ENCODE measurements at places on chromosomes 1 and 21.

DNA sequence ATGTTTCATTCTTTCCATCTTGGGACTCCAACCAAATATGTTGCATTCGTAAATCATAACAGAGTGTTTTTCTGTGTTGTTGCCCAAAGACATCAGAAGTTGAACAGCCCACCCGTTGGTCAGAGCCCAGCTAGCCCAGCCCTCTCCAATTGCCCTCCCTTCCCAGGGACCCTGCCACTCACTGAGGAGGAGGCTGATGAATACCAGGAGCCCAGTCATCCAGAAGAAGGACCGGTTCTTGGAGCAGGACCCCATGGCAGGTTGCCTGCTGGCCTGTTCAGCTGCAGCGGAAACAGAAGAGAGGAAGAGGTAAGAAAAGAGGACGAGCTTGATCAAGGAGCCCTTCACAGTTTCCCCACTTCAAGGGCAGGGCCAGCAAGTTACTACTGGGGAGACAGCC, 172.2 kb upstream of the ETV3 start:
- no peak for DNase-seq

GRCh38 chr1:225644666-225645065, 8.3 kb downstream of the ENAH start:
- no peak for DNase-seq

- no peak for DNase-seq
Measured at GRCh38 chr1:179197690-179198297, 31.7 kb downstream of the ABL2 start.

- no peak for DNase-seq
Measured at GRCh38 chr1:184101141-184101540, 49.6 kb downstream of the TSEN15 start.

DNA sequence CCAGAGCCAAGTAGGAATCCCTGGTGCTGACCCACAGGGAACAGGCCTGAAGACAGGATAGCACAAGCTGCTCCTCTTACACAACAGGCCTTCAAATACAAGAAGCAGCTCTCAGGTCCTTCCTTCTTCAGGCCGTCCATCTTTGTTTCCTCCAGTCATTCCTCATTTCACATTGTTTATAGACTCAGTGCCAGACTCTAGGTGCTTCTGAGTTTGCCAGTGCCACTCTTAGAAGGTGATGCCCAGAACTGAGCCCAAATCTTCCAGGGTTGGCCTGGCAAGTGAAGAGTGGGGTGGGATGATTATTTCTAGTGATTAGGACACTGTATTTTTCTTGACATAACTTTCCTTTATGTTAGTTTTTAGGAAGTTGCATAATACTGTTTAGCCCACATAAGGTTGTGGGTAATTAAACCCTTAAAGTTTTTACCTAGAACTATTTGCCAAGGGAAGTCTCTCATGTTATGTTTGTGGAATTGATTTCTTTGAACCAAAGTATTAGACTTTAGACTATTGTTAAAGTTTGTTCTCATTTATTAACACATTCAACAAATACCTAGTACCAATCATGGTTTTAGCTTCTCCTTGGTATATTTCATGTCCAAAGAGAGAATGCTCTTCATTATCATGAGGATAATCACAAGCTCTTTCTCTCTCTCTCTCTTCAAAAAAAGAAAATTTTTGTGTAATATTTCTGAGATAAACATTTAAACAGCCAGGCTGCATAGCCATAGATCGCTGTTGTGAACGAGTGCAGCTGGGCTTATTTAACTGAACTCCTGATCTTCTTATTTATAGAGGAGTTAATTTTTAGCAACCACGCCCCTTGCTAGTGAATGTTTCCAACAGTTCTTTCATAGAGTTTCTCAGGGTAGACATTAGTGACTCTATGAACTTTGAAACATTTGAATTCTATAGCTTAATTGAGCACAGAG, 47.7 kb downstream of the PGM1 start:
- DNase-seq: no peak

- no peak for DNase-seq
Measured at GRCh38 chr1:180778782-180779398, 133.8 kb upstream of the KIAA1614 start.

- DNase-seq: no peak
Measured at GRCh38 chr1:64176659-64177058, 26.8 kb upstream of the UBE2U start.

DNA sequence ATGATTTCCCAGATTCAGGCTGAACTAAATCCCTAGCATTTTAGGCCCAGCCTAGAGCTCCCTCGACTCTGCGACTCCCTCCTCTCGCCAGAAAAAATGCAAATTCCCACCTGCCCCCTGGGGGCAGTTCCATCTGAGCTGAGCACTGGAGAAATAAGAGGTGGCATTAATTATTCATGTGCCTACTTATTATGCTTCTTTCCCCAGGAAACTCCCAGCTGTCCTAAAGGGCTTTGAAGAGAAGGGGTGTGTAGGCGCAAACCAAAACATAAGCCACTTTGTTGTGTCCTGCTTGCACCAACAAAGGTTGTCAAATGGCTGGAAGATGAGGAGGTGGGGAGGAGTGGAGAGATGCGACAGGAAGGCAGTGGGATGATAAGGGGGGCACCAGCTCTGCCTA, 41.4 kb upstream of the GOLT1A start:
- DNase-seq: no peak

DNA sequence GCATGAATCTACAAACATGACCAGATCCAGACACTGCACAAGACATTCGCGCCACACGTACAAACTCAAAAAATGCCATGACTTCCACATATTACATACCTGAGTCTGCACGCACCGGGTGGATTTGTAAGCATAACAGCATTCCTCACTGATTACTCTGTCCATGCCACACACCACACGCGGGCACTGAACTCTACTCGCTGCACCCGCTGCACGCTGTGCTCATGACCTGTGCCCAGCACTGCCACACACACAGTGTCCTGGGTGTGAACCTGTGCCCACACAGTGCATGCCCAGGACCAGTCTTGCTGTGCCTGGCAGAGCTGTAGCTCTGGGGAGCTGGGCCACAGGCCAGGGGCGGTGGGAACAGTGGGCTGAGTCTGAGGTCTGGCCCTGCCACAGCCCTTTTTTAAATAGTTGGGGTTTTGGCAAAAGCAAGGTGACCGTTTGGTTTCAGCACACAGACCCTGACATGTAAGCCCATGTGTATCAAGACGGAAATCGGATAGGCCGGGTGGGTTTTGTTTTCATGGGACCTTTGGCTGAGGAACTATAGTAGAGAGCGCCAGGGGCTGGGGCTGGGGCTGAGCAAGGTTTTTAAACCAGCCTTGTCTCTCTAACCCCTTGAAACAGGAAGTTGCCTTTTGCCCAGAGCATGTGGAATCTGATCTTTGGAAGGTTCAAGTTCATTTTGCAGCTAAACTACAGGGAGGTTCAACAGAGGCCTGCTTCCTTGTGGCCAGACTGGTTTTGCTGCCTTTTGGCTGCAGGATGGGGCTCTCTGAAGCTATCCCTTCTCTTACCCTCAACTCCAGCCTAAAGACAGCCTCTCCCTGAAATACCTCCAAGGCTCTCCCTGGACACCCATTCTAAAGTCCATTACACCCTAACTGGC, 12.3 kb upstream of the GOLT1A start:
- peak; percentile 65 for DNase-seq

- no peak for DNase-seq
Measured at GRCh38 chr1:179926850-179927205, 27.8 kb upstream of the CEP350 start.

- no peak for DNase-seq
Measured at GRCh38 chr1:91784191-91784590, 101.8 kb downstream of the TGFBR3 start.

GRCh38 chr1:41169799-41170180, 72.3 kb downstream of the SCMH1 start:
- DNase-seq: no peak

DNA sequence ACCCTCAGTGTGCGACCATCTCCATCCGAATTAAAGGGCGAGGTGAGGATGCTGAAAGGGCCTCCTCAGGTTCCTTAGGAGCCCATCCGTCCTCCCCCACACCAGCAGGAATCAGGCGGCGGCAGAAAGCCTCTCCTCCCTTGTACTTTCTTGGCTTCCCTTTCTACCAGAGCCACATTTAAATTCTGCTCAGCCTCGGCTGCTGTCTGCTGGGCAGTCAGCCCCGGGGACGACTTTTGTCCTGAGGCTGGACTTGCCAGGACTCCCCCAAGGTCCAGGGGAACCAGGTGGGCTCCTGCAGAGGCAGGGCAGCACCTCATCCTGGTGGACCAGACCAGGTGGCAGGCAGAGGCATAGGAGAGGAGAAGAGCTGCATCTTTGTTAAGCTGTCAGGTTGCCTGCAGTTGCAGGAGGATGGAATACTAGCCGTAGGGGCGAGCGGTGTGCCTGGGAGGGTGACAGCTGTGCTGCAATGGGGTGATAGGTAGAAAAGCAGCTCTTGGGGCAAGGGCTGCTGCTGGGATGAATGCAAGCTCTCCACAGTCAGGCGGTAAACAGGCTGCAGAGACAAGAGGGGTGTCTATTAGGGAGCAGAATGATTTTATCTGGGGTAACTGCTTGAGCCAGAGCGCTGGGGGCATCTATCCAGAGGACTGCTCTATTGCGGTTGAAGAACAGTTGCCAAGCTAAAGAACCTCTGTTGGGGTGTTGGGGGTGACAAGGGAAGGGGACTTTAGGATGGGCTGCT, 46.2 kb upstream of the WASF2 start:
- no peak for DNase-seq

DNA sequence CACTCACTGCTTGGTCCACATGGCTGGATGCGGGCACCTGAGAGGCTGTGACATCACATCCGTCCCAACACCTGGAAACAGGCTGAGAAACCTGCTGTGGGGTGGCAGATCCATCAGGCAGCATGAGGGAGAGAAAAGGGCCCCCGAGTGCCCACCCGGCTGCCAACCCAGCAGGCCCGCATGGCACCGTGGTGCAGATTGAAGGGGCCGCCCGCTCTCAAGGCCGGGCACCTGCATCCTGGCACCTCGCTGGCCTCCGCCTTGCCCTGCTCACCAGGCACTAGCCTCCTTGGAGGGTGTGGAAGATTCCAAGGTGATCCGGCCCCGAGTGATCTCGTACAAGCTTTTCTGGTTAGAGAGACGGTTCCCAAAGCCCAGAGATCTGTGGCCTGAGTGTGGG, 110.5 kb downstream of the PRDM16 start:
- no peak for DNase-seq

GRCh38 chr21:36023092-36023480, 37.2 kb downstream of the SETD4 start:
- DNase-seq: no peak

GRCh38 chr1:109532365-109533136, 7.1 kb upstream of the GPR61 start:
- DNase-seq: peak; percentile 44

GRCh38 chr1:115545791-115546733, 95.7 kb upstream of the VANGL1 start:
- peak; percentile 97 for DNase-seq

- DNase-seq: peak; percentile 88
Measured at GRCh38 chr1:19083081-19083480, 126.6 kb upstream of the IFFO2 start.

GRCh38 chr1:223842784-223843183, 3.0 kb downstream of the TP53BP2 start:
- DNase-seq: no peak

DNA sequence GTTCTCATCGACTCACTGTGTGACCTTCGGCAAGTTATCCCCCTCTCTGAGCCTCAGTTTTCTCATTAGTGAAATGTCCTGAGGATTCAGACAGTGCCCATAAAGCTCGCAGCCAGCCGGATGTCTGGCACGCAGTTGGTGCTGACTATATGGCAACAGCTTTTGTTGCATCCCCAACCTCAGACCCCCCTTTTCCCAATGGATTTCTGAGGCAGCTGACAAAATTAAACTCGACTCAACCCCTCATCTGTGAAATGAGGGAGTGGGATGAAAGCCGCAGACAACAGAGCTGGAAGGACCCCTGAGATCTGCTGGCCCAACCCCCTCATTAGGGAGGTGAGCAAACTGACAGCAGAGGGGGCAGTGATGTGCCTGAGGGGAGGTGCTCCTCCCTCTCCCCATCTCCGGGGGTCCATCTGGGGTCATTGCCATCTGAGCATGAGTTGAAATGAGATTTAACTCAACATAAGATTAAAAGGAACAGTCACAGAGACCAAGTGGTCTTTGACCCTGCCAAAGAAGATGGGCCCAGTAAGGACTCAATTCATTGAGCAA, 40.4 kb downstream of the NKAIN1 start:
- DNase-seq: no peak

GRCh38 chr1:105914403-105914802, 1142.1 kb upstream of the PRMT6 start:
- DNase-seq: no peak

GRCh38 chr1:83999316-83999819, 436 bp upstream of the TTLL7 start:
- DNase-seq: peak; percentile 65

- no peak for DNase-seq
Measured at GRCh38 chr1:241396747-241397681, 40.0 kb upstream of the RGS7 start.

- DNase-seq: peak; percentile 51
Measured at GRCh38 chr1:19433719-19433998, 51.7 kb downstream of the CAPZB start.

GRCh38 chr1:153790966-153791647, 15.9 kb downstream of the SLC27A3 start:
- DNase-seq: peak; percentile 83

DNA sequence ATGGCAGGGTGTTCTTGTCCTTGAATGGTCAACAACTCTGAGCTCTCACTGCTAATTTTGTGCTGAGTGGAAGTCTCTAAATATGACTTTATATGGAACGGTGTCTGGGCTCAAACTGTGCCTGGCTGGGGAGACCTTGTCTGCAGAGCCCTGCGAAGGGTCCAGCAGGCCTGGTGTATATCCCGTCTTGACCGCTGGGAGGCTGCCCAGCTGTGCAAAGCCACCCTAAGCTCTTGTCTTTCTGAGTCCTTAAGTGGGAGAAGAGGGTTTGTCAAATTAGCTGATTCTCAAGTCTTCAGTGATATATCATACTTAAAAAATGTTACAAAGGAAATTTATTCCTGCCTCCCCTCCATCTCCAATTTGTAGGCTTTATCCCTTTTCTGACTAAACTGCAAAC, 198.7 kb downstream of the KCNJ6 start:
- no peak for DNase-seq

DNA sequence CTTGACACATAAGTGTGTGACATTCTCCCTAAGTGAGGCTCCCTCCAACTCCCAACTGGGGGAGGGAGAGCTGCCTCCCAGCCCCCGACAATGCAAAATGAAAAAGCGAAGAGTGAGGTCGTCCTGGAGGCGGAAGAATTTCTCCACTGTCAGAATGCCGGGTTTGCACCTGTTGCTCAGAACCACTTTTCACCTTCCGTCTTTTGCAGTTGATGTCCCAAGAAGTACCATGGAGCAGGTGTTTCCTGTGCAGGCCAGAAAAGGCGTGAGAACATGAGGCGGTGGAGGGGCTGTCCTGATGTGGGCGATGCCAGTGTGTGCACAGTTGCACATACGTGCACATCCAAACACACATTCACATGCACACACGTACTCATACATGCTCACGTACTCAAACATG, 158.6 kb upstream of the AJAP1 start:
- DNase-seq: no peak

Data from astrocyte (in vitro differentiated cells and primary cell).